ENCODE measurements at places on chromosomes 12 and 14. TPM values are rescaled to one million over a fixed set of nuclear protein-coding genes. Genes with fewer than 3 reads are reported as not detected.

STAC3 gene
- total RNA-seq: 4.2 TPM

ADAM20 gene
- total RNA-seq: 0.61 TPM

SLC24A4 gene
- total RNA-seq: not detected

TAC3 gene
- total RNA-seq: not detected

VWF gene
- total RNA-seq: not detected

ASPG gene
- not detected for total RNA-seq

KRT7 gene
- 21.2 TPM for total RNA-seq

RAD51AP1 gene
- total RNA-seq: 34.1 TPM

KCNJ8 gene
- not detected for total RNA-seq

PLEKHG7 gene
- total RNA-seq: not detected
